WTC11 (cell line): ENCODE measurements at places on chromosomes 6 and 20. TPM values are rescaled to one million over a fixed set of nuclear protein-coding genes. Genes with fewer than 3 reads are reported as not detected.
A peak's percentile ranks its signal among the peaks of the same experiment; 100 is the strongest.

DNA sequence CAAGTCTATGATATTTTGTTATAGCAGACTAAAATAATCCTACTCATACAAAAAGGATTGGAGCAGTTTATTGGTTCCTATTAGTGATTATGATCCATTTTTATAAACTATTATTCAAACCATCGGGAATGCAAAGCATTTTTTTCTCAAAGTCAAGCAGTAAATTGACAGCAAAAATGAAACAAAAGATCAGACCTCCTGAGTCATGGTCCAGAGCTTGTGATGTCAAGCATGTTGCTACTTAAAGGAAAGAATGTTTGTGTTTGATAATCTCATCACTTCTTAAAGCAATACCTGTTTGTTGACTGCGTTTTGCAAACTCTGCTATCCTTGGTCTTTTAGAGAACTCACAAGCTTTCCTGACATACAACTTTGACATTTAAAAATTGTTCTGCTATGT, 204.4 kb downstream of the SAMD5 start:
- H3K27me3 ChIP-seq = no peaks in the 10 kb centered on the region
- no peak for DNase-seq
- no peaks in the 10 kb centered on the region for H3K36me3 ChIP-seq
- H3K4me1 ChIP-seq = peaks cover 7% of the 10 kb centered on the region

DNA sequence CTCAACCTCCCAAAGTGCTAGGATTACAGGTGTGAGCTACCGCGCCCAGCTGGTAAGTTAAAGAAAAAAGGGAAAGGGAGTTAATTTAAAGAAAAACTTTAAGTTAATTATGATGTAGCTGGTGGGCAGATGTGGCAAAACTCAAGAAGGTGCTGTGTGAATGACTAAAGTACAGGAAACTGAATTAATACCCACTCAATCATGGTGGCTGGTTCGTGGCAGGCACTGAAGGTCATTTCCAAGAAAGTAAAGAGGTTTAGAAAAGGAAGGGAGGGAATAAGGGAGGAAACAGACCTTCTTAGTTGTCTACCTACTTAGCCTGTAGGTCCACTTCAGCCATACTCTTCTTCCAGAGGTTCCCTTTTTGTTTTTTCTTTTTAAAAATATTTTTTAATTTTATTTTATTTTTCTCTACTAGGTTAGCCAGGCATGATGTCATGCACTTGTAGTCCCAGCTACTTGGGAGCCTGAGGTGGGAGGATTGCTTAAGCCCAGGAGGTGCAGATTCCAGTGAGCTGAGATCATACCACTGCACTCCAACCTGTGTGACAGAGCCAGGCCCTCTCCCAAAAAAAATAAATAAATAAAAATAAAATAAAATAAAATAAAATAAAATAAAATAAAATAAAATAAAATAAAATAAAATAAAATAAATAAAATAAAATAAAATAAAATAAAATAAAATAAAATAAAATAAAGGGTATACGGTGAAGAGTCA, 11.9 kb upstream of the TGM3 start:
- no peak overlapping the region for H3K27ac ChIP-seq
- no peak for DNase-seq
- H3K4me3 ChIP-seq = no peak overlapping the region
- H3K36me3 ChIP-seq = peaks cover 8% of the 10 kb centered on the region; the same call in 1 of the 2 replicates

GRCh38 chr20:51121901-51122412, 99.0 kb upstream of the KCNG1 start:
- H3K27ac ChIP-seq = no peak overlapping the region
- no peak overlapping the region for H3K4me3 ChIP-seq
- H3K27me3 ChIP-seq = no peaks in the 10 kb centered on the region; the same call in 1 of the 2 replicates
- H3K36me3 ChIP-seq = no peaks in the 10 kb centered on the region
- DNase-seq = no peak

GRCh38 chr6:32610682-32611296, 21.1 kb upstream of the HLA-DRB1 start:
- no peaks in the 10 kb centered on the region for H3K36me3 ChIP-seq
- no peak overlapping the region for H3K4me3 ChIP-seq
- peaks cover 3% of the 10 kb centered on the region for H3K4me1 ChIP-seq
- peak overlapping the region; percentile 87; the same call in 1 of the 2 replicates for H3K27ac ChIP-seq
- peaks cover 9% of the 10 kb centered on the region for H3K27me3 ChIP-seq
- no peak for DNase-seq

Gene CRISP2
- not detected in 3 replicates for total RNA-seq

Gene BTNL2
- not detected in 3 replicates for total RNA-seq
